ENCODE measurements at places on chromosomes 7 and 10.

GRCh38 chr10:124482236-124482800, 20.7 kb downstream of the LHPP start:
- DNase-seq: peak; percentile 75

GRCh38 chr7:26900251-26900650, 35.9 kb upstream of the SKAP2 start:
- peak; percentile 11 for DNase-seq

- DNase-seq: no peak
These were observed 102.5 kb upstream of the CELF2 start for GRCh38 chr10:10915215-10915614.

- no peak for DNase-seq
These were observed 325.6 kb upstream of the KAT6B start for GRCh38 chr10:74500816-74501215.

DNA sequence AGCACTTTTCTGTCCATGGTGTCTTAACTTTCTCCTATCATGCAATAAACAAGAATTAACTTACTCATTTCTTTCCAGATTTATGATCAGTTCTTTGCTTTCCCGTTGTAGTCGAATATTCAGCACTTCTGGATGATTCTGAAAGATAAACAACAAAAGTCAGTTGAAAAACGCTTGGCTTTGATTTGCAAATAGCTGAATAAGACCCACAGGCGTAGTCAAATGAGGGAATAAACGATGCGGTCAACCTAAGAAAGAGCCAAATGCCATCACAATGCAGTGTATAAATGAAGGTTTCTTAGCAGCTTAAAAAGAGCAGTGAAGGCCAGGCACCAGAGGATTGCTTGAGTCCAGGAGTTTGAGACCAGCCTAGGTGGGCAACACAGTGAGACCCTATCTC, 109.4 kb downstream of the ADAM12 start:
- no peak for DNase-seq

DNA sequence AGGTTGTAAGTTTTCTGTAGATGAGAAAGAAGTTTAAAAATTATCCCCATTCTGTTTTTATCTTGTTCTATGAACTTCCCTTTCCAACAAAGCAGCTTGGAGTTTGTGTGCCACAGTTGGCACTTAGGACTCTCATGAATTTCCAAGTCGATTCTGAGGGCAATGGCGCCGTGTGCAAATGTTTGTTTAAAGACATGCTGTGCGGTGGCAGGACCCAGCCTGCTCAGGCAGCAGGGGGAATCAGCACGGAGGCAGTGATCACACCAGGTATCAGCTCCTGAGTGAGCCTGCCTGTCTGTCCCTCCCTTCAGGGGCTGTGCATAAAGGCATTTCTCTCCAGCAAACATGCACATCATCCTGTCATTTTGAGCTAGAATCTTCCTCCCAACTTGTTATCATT, 109.8 kb upstream of the WDR11 start:
- DNase-seq: peak; percentile 57

DNA sequence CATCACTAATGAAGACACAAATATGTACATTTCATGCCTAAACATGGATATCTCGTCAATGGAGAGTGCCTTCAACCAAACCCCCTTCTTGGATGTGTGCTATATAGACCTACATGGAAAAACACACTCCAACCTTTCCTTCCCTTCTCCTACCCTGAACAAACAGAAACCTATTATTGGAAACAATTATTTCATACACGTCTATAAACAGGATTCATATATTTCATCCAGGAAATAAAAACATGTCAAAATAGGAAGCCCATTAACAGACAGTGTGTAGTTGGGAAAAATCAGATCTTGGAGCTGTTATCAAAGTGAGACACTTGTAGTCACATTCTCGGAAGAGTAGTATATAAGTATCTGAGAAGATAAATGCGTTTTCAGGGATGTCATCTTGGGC, 81.1 kb downstream of the NRP1 start:
- DNase-seq: no peak

GRCh38 chr10:37222046-37222445, 96.6 kb downstream of the ANKRD30A start:
- no peak for DNase-seq

DNA sequence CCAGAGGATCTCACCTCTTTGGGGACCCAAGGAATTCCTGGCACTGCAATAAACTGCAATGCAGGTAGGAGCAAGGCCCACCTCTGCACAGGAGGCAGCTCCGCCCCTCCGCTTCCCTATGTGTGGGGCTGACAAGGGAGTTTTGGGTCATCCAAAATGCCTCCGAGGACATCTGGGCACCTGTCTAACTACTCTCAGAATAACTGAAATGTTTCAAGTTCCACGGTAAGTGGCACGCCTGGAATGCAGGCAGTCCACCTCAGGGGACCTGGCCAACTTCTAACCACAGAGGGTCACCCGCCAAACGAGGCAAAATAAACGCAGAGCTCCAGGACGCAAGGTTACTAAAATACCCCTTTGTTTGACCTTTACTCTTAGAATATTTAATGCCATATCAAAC, 102.5 kb downstream of the FGFR2 start:
- no peak for DNase-seq

GRCh38 chr10:90920986-90921666, at the start of gene ANKRD1:
TSS of gene ANKRD1 (minus strand) at chr10:90921087. CDS start at chr10:90921027, 60 bp downstream.
- DNase-seq: no peak

- no peak for DNase-seq
These were observed 96.2 kb downstream of the ADD3 start for GRCh38 chr10:110103921-110104461.

DNA sequence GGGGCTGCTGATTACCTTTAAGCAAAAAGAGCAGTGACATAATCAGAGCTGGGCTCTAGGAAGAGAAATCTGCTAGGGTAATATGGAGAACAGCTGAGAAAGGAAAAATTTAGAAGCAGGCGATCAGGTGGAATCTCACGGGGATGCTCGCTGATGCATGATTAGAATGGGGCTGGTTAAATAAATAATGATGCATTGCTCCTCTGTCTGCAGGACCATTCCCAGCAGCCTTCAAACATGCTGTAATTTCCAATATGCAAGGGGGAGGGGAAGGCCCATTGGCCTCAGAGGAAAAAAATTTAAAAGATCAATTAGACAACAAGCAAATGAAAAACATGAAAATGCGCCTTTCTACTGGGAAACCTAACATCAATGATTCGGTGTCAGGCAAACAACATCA, 65.6 kb upstream of the C10orf90 start:
- DNase-seq: no peak

- no peak for DNase-seq
These were observed 7.9 kb upstream of the RAPGEF5 start for GRCh38 chr7:22364900-22365299.

DNA sequence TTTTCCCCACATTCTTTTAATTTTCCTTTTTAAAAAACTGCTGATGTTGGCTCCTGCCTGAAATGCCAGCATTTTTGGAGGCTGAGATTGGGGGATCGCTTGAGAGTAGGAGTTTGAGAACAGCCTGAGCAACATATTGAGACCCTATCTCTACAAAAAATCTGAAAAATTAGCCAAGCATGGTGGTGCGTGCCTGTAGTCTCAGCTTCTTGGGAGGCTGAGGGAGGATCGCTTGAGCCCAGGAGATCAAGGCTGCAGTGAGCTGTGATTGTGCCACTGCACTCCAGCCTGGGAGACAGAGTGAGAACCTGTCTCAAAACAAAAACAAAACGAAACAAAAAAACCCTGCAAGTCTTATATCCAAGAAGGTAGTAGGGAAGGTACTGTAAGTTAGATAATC, 51.7 kb downstream of the ZMYND11 start:
- no peak for DNase-seq

DNA sequence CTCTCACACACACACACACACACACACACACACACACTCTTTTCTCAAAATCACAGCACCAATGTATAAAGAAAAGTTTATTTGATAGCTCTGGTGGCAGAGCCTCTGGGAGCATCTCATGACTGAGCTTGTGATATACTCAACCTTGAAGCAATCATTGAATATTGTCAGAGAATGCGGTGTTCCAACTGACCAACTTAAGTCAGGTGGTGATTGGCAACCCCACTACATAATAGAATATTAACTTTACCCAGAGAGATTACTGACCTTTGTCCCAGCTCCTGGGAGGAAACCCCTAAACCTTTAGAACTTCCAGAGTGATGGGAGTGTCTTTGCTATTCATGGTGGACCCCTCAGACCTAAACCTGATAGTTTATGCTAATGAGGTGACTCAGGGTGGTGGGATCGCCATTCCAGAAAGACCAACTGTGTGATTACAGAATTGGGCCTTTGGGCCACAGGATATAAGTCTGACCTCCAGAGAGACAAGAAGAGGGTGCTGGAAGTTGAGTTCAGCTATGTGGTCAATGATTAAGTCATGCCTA, 143.1 kb downstream of the OTUD1 start:
- DNase-seq: no peak

DNA sequence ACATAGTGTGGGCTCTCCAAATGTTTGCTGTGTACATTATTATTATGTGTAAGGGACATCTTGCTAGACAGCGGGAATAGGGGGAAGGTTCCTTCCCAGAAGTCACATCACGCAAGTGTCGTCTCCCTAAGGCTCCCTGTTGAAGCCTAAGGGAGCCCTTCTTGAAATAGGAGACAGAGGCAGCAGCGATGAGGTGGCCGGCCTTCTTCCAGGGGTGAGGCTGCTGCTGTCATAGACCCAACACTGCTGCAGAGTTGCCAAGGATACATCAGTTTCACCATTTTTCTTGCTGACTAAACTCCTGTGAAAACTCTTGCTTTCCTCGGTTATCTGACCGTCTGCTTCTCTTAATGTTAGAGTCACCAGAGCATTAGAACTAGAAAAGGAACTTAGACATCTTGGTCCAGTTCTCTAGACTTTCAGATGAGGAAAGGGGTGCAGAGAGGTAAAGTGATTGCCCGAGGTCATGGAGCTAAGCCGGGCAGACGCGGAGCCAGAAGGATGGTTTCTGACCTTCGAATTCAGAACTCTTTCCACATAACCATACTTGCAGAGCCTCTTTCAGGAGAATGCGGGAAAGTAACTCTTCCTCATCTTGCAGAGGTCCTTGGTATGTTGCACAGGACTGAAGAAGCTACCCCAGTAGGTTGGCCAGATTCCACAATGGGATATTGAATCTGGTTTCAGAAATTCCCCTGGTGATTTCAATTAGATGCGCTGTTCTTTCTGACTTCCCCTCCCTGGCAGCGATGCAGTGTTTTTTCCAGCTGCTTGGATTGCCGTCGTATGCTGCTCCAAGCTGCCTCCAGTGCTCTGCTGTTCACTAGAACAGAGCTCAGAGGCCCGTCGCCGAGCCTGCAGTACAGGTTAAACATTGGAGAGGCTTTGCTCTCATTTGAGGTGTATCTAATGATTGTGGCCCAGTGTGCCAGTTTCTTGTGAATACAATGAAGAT, 217.1 kb downstream of the CAMK1D start:
- no peak for DNase-seq

DNA sequence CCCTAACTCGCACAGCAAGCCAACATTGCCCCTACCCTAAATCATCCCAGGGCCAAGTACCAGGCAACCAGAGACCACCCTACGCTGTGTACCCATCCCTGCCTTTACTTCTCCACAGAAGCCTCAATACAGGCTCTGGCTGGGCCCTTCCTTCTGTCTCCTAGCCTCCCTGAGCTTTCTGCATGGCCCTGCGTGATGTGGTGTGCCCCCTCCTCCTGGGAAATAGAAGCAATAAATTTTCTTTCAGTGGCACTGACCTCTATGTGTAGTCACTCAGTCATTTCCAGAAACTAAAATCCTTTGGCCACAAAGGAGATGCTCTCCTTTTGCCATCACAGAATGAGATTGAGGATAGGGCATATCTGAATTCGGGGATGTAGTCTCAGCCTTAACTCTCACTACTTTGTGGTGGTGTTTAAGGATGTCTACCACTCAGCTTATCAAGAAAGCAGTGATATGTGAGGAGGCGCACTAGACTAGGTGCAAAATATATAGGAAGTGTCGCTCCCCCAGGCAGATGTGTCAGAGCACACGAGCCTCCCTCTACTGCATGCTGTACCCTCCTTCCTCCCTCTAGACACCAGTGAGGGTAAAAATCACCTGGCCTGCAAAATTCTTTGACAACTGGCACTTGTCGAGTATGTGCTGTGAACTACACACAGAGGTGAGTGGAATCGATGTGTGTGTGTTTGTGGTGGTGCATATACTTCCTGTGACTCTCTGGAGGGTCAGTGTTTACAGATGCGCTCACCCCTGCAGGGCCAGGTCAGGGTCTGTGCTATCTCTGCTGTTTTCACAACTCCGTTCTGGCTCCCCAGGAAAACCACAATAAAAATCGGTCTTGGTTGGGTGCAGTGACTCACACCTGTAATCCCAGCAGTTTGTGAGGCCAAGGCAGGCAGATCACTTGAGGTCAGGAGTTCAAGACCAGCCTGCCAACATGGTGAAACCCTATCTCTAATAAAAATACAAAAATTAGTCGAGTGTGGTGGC, 825.9 kb upstream of the IGFBP3 start:
- no peak for DNase-seq

GRCh38 chr7:8387551-8388256, 45.7 kb upstream of the NXPH1 start:
- DNase-seq: no peak

DNA sequence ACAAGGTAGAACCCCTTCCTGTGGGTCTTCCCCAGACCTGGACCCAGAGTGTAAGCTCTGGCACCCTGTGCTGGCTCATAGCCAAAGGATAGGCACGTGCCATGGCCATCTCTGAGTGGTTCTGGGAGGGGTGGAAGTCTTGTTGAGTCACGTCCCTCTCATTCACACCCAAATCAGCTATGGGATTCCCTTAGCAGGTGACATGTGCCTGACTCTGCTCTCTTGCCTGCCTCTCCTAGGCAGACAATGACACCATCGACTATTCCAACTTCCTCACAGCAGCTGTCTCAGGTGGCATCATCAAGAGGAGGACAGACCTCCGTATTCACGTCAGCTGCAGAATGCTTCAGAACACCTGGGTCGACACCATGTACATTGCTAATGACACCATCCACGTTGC, 59.8 kb downstream of the C10orf120 start:
- DNase-seq: no peak

- no peak for DNase-seq
These were observed 414.0 kb downstream of the PHTF2 start for GRCh38 chr7:78212476-78213060.

DNA sequence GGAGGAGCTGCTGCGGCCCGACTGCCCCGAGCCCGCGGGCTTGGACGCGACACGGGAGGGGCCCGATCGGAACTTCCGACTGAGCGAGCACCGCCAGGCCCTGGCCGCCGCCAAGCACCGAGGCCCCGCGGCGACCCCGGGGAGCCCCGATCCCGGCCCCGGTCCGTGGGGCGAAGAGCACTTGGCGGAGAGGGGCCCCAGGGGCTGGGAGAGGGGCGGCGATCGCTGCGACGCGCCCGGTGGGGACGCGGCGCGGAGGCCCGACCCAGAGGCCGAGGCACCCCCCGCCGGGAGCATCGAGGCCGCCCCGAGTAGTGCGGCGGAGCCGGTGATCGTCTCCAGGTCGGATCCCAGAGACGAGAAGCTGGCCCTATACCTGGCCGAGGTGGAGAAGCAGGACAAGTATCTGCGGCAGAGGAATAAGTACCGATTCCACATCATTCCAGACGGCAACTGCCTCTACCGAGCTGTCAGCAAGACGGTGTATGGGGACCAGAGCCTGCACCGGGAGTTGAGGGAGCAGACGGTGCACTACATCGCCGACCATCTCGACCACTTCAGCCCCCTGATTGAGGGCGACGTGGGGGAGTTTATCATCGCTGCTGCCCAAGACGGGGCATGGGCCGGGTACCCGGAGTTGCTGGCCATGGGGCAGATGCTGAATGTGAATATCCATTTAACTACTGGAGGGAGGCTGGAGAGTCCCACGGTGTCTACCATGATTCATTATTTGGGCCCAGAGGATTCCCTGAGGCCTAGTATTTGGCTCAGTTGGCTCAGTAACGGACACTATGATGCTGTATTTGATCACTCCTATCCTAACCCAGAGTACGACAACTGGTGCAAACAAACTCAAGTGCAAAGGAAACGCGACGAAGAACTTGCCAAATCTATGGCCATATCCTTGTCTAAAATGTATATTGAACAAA, 1.4 kb downstream of the OTUD1 start:
- peak; percentile 54 for DNase-seq

All from spinal cord (tissue), 10 donors.